ENCODE measurements at places on chromosomes 2 and 18. TPM values are rescaled to one million over a fixed set of nuclear protein-coding genes. Genes with fewer than 3 reads are reported as not detected.

- no peak for ATAC-seq
Observed at GRCh38 chr2:176747506-176747905, 465.1 kb upstream of the HNRNPA3 start.

IL36RN gene
- total RNA-seq: not detected

- peak; percentile 53 for ATAC-seq
Observed at GRCh38 chr2:112798979-112799975, 15.0 kb upstream of the IL1A start.

GRCh38 chr2:188327518-188328213 is 36.0 kb downstream of the GULP1 start:
- no peak for ATAC-seq

- ATAC-seq: no peak
Observed at GRCh38 chr18:8848541-8848940, 143.2 kb downstream of the MTCL1 start.

- ATAC-seq: no peak
Observed at GRCh38 chr2:174083843-174084458, 118.8 kb upstream of the SP3 start.

GRCh38 chr2:238145046-238145445 is 6.6 kb downstream of the KLHL30 start:
- no peak for ATAC-seq

MYO3B gene
- total RNA-seq: 0.79 TPM
